Kidney epithelial cell (primary cell): ENCODE measurements at places on chromosomes 7 and 10.

- DNase-seq: no peak
These were observed 3.8 kb downstream of the NUDCD3 start for GRCh38 chr7:44486693-44487092.

DNA sequence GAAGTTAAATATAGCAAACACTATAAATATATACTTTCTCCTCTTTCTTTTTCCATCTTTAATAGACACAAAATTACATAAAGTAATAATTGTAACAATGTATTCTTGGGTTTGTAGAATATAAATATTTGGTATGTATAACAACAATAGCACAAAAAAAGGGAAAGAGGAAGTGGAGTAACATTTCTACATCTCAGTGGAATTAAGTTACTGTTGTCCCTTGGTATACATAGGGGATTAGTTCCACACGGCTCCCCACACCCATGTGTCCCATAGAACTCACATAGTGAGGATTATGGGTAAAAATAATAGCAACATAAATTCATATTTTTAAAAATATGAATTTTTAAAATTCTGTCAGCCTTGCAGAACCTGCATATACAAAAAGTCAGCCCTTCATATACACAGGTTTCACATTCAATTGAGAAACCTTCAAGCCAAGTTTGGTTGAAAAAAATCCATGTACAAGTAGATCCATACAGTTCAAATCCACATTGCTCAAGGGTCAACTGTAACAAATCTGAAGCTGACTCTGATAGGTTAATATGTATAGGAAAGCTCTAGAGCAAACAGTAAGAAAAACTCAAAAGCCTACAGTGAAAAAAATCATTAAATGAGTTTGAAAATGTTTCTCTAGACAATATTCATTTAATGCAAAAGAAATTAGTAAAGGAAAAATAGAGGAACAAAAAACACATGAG lies 92.4 kb downstream of the HYCC1 start:
- no peak for DNase-seq

GRCh38 chr10:22606164-22606614 lies 108.2 kb downstream of the PIP4K2A start:
- DNase-seq: no peak

GRCh38 chr10:113007343-113007771 lies 57.3 kb downstream of the TCF7L2 start:
- no peak for DNase-seq

- no peak for DNase-seq
These were observed 171.3 kb upstream of the ITGB1 start for GRCh38 chr10:33129141-33129995.

DNA sequence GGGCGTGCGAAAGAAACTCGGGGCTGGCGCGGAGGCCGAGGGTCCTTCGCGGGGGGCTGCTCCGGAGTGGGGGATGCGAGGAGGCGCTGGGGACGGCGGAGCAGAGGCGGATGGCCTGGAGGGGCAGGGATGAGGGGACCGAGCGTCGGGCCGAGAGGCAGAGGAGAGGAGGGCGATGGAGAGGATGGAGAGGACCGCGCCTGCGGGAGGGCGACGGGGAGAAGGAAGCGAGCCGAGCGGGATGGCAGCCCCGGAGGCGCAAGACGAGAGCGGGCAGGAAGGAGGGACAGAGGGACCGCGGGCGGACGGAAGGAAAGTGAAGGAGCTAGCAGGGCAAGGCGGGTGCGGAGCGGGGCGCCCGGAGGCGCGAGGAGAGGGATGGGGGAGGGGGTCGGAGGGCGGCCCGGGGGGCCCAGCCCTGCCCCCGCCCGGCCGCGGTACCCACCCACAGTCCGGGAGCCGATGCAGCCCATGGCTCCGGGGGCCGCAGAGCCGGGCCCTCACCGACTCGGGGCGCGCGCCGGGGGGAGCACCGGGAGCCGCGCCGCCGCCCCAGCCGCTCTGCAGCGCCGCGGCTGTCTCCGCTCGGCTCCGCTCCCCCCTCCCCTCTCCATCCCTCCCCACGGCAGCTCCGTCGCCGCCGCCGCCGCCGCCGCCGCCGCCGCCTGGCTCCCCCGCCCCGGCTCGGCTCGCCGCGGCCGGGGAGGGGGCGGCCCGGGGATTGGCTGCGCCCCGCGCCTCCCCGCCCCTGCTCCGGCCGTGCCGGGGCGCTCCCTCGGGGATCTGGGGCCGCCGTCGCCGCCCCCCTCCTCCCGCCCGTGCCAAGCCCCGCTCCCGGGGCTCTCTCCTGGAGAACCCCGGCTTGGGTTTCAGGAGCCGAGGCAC lies at the start of gene FAM131B:
Gene FAM131B (minus strand): TSS at position 583 of the 885 bp plus-strand sequence. CDS start 110 bp downstream, at position 473.
- DNase-seq: no peak

DNA sequence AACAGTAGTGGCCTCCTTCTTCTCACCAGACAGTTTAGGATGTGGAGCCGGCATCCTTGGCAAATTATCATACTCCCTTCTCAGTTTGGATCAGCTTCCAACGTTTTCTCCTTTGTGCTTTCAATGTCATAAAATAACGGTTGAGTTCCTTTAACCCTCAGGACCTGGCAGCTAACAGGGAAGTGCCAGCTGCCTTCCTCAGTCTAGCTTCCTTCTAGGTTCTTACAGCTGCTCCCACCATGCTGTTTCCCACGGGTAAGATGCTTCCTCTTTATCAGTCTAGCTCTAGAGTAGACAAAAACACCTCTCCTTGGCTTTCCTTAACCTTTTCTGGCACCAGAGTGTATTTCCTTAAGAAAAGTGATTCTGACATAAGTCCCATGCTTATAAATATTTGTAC lies 33.2 kb downstream of the BLVRA start:
- no peak for DNase-seq

GRCh38 chr10:116710076-116710475 lies 32.3 kb downstream of the HSPA12A start:
- DNase-seq: no peak

DNA sequence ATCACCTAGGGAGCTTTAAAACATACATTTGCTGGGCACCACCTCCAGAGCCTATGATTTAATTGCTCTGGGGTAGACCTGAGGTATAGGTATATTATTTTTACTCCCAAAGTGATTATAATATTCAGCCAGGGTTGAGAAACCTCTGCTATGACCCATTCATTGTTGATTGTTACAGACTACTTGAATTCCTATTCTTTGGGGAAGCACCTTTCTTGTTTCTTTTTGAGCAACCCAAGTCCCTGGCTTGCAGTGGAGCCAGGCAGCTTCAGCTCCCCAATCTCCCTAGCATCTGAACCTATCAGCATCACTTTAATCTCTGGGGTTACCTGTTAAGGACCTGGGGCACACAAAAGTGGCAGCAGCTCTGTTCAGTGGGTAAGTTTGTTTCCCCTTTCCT lies 8.6 kb downstream of the PRKG1 start:
- no peak for DNase-seq

- no peak for DNase-seq
These were observed 142.2 kb downstream of the ATXN7L1 start for GRCh38 chr7:105734233-105734632.

- DNase-seq: no peak
These were observed 135.0 kb downstream of the STRA8 start for GRCh38 chr7:135368416-135369186.

- DNase-seq: no peak
These were observed 3.7 kb upstream of the TRIP6 start for GRCh38 chr7:100863406-100863950.

DNA sequence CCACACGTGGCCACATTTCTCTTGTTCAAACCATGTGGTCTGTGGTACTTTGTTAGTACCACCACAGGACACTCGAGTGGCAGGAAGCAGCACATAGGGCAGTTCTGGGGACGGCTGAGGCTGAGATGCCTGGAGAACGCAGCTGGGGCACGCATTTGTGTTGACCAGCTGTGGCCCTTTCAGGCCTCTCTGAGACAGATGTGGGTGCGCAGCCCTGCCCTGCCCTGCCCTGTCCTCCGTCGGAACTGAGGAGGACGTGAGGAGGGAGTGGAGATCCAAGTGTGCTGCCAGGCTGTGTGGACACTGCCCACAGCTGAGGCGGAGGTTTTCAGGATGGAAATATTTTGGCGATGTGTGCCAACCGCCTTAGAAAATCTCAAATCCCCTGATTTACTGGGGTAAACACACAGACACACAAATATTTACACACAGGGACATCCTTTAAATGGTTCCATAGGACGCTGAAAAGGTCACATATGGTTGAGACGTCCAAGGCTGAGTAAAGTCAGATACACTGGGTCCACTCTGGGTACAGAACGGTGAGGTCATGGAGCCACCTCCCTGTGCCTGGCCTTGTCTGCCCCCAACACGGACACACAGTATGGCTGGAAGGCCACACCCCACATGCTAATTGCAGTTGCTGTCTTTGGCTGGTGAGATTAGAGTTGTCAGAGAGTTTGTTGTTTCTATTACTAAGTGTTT lies 14.8 kb downstream of the BHLHA15 start:
- no peak for DNase-seq

DNA sequence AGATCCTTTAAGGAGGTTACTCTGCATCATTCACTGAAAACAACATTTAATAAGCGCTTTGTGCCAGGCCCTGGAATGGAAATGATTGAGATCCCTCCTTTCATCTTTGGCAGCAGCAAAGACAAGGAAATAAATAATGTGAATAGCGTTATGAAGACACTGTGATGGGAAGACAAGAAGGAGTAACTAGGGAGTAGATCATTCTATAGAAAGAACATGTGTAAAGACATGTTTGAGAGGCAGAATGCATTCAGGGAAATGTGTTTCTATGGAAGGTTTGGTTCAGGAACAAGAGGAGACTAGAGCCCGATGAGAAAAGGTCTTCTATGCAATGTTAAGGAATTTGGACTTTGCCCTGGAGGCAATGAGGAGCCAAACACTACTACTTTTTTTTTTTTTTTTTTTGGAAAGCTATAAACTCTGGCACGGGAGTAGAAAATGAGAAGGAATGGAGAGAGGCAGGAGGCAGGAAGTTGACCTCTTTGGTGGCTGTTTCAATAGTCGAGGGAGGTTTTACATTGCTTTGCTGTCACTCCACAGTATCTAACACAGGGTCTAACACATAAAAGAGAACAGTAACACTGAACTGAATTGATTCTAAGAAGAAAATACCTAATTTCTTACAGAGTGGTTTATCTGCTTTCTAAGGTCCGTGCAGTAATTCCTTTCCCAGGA lies 44.9 kb downstream of the SMURF1 start:
- DNase-seq: no peak

- no peak for DNase-seq
These were observed 495.2 kb downstream of the PLXNA4 start for GRCh38 chr7:132080967-132081668.

DNA sequence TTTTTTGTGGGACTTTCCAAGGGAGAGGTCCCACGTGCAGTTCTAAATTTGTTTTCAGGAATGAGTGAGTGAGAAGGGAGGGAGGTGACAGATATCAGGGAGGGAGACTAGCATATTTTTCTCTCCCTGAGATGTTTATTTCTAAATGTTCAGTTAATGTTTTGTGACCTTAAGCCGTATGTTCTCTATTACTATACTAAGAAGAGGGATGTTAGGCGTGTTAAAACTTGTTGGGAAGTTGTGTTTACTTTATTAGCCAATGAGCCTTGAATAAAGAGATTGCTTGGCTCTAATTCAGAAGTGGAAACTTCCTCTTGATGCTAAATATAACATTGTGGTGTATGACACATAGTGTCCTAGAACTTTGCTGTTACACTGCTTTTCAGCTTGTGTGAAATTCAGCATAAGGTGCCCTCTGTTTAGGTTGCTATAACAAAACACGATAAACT lies 37.3 kb downstream of the DNAH11 start:
- no peak for DNase-seq

- no peak for DNase-seq
These were observed 33.3 kb downstream of the MTERF1 start for GRCh38 chr7:91847231-91847630.

- no peak for DNase-seq
These were observed 141.1 kb downstream of the CCSER2 start for GRCh38 chr10:84469470-84469869.

GRCh38 chr7:63899691-63900393 lies 98.8 kb upstream of the ZNF722 start:
- no peak for DNase-seq

GRCh38 chr7:28818996-28819395 lies 139.1 kb downstream of the TRIL start:
- no peak for DNase-seq

GRCh38 chr10:131266936-131267813 lies 44.3 kb downstream of the TCERG1L start:
- DNase-seq: no peak

DNA sequence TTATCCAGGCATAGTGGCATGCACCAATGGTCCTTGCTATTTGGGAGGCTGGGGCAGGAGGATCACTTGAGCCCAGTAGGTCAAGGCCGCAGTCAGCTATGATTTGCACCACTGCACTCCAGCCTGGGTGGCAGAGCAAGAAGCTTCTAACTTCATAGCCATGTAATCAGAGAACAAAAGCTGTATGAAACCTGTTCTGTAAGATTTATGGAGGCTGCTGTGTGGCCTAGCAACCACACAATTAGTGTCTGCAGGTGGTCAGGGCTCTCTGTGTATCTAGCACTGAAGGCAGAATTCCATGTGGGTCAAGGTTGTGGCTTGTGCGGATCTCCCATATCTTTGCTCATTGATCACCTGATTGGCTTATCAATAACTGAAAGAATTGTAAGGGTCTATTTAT lies 221.5 kb upstream of the FOXK1 start:
- DNase-seq: no peak

DNA sequence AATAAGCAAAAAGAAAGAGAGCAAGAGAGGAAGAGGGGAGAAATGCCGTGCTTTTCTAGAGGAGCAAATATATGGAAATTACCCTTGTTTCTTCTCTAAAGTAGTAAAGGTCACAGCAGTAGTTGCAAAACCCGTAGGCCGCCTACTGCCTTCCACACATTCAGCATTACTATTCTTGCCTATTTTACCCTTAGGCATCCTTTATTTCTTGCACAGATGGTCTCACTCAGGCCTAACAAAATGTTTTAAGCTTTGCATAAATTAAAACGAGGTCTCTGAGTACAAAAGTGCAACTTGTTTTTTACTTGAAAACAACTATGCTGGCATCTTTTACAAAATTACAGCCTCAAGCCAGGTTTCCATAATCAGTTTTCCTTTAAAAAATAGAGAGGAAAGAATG lies 644.6 kb downstream of the AUTS2 start:
- no peak for DNase-seq

DNA sequence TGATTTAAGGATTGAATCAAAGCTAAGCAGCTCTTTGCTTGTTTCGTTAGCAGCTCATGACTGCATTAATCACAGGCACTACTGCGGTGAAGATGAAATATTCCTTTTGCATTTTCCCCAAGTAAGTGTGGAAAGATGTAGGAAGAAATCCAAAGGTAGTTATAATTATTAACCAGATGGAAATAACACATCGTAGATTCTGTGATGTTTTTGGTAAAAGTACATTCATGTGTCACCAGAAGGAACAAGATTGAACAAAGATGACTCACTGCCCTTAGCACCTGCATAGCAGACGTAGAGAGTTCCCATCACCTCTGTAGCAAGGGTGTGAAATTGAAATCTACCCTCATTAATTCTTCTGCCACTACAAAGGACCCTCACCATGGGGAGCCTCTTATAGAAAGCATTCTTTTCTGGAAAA lies 37.1 kb downstream of the SMURF1 start:
- peak; percentile 85 for DNase-seq

GRCh38 chr7:156638443-156639077 lies 2.0 kb upstream of the RNF32 start:
- DNase-seq: no peak

DNA sequence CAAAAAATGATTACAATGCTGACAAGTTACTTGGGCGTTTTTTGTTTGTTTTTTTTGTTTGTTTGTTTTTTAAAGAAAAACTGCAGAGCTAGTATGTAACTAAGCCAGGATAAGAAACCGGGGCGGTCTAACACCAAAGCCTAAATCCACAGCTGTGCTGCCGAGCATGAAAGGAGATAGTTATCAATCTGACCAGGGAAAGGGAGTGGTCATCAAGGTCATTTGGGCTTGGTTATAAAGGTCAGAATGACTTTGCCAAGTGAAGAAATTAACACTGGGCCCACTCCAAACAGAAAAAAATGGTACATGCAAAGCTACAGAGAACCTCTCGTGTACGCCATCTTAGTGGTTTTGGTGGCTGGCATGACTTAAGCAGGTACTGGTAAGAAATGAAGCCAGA lies 104.7 kb downstream of the SRPK2 start:
- no peak for DNase-seq
